ENCODE measurements at places on chromosomes 13 and 19.

- DNase-seq = no peak
Measured at GRCh38 chr19:6236310-6237291, 43.2 kb downstream of the MLLT1 start.

- no peak for DNase-seq
Measured at GRCh38 chr13:113407531-113408393, 43.8 kb upstream of the GRTP1 start.

- no peak for DNase-seq
Measured at GRCh38 chr13:95512424-95512823, 40.1 kb upstream of the CLDN10 start.

GRCh38 chr19:755063-755462 lies 4.2 kb downstream of the MISP start:
- no peak for DNase-seq

DNA sequence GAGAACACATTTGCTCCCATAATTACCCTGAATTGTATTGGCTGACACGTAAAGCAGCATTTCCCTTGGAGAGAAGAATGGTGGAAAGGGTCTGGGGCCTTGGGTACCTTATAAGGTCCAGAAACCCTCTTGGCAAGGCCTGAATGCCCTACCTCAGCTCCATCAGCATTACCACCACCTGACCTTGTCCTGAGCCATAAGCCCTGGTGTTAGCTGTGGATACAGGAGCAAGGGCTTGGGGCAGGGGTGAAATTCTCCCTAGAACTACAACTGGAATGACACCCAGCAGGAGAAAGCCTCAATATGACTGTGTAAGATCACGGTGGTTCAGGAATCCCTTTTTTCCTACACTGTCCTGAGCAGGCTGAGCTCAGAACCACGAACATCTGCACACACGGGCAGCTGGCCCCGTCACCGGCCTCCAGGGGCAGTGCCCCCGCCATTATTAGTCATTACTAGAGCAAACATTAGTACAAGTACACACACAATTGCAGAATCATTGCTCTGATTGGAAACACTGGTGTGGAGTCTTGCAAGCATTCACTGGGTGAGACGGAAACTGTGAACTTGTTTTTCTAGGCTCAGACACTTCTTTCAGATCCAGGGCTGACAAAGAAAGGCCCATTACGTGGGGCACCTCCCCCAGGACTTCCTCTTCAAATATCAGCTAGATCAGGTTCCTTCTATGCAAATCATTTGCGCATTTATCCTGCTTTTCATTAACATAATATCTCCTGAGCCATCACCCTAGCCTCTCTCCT lies 26.8 kb upstream of the MTIF3 start:
- DNase-seq = no peak

GRCh38 chr13:76379341-76380105 lies 506.7 kb downstream of the KCTD12 start:
- no peak for DNase-seq

DNA sequence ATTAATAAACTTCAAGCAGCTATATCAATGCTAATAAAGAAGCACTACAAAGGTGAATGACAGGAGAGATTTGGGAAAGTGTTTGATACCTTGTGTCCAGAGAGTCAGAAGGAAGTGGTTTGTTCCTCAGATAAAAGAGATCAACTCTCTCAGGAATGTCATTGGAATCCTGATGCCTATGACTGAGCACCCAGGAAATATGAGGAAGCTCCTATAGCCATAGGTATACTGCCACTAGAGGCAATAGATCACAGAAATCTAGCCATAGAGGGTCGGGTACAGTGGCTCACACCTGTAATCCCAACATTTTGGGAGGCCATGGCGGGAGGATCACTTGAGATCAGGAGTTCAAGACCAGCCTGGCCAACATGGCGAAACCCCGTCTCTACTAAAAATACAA lies 612.6 kb downstream of the DACH1 start:
- DNase-seq = no peak
